ENCODE measurements at places on chromosomes 5 and 9.
A peak's percentile ranks its signal among the peaks of the same experiment; 100 is the strongest.

DNA sequence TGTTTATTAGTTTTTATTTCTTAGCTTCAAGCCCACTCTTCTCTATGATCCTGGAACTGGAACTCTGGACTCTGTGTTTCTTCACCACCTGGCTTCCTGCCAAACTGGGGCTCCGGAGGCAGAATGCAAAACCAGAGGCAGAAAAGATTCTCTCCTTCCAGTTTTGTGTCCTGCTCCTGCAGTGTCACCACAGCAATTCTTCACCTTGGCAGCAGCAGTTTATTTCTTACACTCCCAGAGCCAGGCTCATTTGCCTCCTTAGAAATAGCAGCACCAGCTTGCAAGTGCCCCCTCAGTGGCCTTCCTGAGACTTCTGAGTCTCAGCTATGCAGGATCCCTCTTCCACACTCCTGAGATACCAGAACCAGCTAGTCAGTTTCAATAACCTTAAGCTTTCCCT is 26.7 kb upstream of the CAMK4 start:
- DNase-seq: no peak

DNA sequence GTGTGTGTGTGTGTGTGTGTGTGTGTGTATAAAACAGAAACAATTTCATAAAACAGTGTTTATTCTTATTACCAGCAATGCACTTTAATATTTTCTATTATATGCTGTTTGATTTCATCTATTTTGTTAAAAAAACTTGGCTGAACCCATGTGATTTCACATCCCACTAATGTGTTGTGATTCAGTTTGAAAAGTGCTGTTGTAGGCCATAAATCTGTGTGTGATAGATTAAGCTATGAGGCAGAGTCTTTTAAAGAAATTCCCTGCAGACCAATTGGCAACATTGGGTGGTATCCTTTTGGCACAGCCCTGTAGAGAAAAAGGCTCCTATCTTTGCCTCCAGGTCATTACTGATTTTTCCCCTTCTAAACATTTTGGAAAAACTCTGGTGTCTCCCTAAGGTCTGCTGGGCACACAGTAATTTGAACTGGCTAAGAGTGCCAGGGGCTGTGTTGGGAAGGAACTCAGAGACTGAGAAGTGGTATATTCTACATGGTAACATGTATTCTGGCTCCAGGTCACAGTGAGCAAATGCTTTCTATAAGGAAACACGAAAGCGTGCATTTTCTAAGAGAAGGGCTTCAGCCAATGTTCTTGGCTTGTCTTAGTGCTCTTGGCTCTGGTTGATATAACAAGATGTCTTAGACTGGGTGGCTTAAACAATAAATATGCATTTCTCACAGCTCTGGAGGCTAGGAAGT is 4.5 kb downstream of the CAMK4 start:
- DNase-seq: no peak

GRCh38 chr5:77308154-77308960 is 97.9 kb downstream of the PDE8B start:
- no peak for DNase-seq

DNA sequence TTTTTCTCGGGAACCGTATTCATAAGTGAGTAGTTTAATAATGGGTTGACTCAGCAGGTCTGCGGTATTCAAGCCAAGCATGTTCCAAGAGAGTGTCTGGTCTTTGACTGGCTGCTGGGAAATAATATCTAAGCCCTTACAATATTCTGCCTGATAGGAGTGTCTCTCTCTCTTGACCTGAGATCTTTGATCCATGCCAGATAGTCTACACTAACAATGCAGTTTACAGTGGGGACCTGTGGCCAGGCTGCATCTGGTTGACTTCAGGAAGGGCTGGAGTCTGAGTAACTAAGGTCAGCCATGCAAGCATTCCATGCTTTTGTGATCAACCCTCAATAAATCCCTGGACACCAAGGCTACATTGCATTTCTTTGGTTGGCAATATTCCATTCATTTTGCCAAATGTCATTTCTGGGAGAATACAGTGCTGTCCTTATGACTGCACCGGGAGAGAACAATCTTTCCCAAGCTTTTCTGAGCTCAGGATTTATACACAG is 195.5 kb downstream of the SEMA5A start:
- DNase-seq: no peak

GRCh38 chr5:87136733-87137132 is 130.9 kb upstream of the RASA1 start:
- DNase-seq: no peak

DNA sequence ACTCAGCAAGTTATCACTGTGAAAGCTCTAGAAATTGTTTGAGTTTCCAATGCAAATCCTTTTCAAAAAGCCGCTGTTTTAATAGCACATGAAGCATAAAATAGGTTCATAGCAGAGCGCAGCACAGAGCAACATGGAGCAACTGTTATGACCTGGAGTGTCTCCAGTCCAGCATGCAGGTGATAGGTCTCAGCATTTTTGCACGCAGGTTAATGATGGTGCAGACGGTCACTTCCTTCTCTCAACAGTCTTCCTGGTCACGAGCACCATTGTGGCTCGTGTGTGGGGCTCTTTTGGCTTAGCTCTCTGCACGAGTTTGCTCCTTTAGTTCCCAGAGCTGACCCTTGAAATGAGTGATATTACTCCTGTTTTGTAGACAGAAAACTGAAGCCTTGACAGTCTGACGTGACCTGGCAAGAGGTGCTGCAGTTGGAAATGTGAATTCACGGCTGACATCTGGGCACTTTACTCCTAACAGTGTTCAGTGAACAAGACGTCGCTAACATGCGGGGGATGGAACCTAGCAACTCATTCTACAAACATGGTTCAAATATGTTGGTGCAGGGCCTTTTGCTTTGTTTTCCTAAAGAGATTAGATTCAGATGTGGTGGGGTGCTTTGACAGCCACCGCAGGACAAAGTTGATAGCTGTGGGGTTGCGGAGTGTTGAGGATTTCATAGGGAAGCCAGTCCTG is 10.0 kb downstream of the TENT4A start:
- no peak for DNase-seq

GRCh38 chr9:111937301-111937700 is 40.7 kb downstream of the UGCG start:
- DNase-seq: no peak

- no peak for DNase-seq
Observed at GRCh38 chr5:91271999-91272398, 111.1 kb downstream of the ARRDC3 start.

GRCh38 chr9:706073-706472 is 135.4 kb upstream of the DMRT1 start:
- DNase-seq: no peak

DNA sequence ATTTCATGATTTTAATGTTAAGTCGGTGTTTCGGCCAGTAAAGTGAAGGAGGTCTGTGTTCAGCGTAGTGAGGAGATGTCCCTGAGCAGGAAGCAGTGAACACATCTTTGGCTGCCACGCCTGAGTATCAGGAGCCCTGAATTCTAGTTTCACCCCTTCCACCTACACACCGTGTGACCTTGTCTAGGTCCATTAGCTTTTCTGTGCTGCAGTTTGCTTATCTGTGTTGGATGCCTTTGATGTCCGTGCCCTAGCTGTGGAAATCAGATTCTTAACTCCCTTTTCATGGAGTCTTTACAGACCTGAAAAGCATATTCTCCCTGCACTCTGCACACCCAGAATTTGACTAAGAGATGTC is 601 bp downstream of the FBXO38 start:
- DNase-seq: peak; percentile 46
